Stimulated activated CD8-positive, alpha-beta memory T cell treated with anti-CD3 and anti-CD28 coated beads, Interleukin-2, amount 100 ng/mL, for 48 hours (primary cell): ENCODE measurements at places on chromosomes 11 and 22.

- DNase-seq: no peak
These were observed 4.4 kb upstream of the SYTL2 start for GRCh38 chr11:85815186-85815931.

- DNase-seq: no peak
These were observed 156.9 kb upstream of the HSD17B12 start for GRCh38 chr11:43523632-43524031.

GRCh38 chr11:30741039-30741550, 154.9 kb upstream of the MPPED2 start:
- DNase-seq: no peak

GRCh38 chr11:123174196-123175183, 20.6 kb downstream of the CLMP start:
- DNase-seq: no peak

GRCh38 chr11:117313091-117313490, 3.0 kb downstream of the BACE1 start:
- no peak for DNase-seq

DNA sequence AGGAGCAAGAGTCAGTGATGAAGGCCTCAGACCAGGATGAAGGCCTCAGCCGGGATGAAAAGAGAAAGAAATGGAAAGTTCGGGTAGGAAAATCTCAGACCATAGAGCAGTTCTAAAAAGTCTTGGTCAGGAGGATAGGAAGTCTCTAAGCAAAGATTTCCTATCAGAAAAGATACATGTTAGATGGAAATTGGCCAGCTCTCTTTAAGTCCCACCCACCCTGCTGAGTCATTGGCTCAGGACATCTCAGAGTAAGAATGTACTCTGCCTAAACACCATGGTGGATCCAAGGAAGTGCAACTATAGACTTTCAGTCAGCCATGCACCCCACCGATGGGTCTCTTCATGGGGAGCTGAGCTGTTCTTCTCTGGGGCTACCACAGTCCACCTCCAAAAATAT, 4.4 kb downstream of the OR8B3 start:
- no peak for DNase-seq

- no peak for DNase-seq
These were observed 2.5 kb upstream of the NCAM1 start for GRCh38 chr11:112958670-112959069.

DNA sequence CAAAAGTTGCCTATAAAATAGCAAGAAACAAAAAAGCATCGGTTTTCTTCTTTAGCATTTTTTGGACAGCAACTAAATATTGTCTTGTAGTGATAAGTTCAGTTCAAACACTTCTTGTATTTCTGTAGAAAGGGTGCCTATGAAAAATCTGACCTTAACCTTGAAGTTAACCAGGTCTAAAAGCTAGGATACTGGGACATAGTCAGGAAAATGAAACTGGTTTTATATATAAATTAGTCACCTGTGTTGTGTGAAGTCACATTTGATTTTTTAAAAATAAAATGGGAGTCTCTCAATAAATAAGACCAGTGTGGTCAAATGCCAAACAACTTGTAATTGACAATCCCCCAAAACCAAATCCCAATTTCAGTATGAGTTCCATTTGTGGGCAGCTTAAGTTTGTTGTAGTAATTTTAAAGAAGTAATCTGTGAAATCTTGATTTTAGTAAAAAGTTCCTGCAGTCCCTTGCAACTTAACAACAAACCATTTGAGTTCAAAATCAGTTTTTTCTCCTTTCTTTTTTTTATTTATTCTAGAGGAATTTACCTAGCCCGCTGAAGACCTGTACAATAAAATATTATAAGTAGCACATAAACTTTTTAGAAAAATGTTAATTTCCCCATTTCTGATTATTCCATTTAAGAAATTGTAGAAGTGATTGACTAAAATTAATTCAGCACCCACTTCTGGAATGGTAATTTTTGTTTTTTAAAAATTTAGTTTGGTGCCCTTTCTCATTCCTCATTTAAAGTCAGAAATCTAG, 84.5 kb upstream of the PPARA start:
- no peak for DNase-seq

GRCh38 chr11:73359930-73360742, 16.1 kb upstream of the RELT start:
- peak; percentile 20 for DNase-seq

- DNase-seq: peak; percentile 43
These were observed 40.3 kb downstream of the BUD13 start for GRCh38 chr11:116732271-116733042.

GRCh38 chr11:17267576-17267975, 9.0 kb upstream of the NUCB2 start:
- DNase-seq: no peak

- no peak for DNase-seq
These were observed 721.2 kb downstream of the ETS1 start for GRCh38 chr11:127866109-127866508.

- DNase-seq: no peak
These were observed 7.9 kb downstream of the NCF4 start for GRCh38 chr22:36868546-36869181.

- DNase-seq: no peak
These were observed 150.6 kb downstream of the DSCAML1 start for GRCh38 chr11:117646411-117646810.

DNA sequence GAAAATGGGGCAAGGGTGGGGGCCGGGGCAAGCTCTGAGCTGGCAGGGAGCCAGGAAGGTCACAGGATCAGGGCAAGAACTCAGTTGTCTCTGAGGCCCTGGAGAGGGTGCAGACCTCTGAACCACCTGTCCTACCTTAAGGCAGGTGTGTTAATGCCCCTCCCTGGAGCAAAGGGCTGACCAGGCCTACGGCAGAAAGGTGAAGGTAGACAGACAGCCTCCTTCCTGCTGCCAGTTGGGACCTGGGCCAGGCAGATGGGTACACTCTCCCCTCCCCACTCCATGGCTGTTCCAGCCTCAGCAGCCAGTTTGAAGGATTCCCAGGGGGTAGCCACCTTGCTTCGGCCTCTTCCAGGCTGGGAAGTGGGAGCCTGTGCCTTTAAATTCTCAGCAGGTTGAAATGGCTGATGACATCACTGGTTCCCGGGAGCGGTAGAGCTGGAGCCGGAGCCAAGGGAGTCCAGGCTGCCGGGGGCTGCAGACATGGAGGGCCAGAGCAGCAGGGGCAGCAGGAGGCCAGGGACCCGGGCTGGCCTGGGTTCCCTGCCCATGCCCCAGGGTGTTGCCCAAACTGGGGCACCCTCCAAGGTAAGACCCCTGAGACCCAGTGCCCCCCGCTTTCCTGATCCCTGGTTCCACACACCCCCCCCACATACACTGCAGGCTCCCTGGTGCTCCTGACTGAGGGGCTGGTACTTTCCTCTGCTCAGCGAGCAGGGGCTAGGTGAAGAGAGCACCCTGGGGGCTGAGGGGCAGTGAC, at the start of gene INPP5J:
Gene INPP5J, plus strand, starts transcription at position 435 of the 760 bp plus-strand sequence. Its CDS starts 49 bp downstream, at position 484.
- no peak for DNase-seq

DNA sequence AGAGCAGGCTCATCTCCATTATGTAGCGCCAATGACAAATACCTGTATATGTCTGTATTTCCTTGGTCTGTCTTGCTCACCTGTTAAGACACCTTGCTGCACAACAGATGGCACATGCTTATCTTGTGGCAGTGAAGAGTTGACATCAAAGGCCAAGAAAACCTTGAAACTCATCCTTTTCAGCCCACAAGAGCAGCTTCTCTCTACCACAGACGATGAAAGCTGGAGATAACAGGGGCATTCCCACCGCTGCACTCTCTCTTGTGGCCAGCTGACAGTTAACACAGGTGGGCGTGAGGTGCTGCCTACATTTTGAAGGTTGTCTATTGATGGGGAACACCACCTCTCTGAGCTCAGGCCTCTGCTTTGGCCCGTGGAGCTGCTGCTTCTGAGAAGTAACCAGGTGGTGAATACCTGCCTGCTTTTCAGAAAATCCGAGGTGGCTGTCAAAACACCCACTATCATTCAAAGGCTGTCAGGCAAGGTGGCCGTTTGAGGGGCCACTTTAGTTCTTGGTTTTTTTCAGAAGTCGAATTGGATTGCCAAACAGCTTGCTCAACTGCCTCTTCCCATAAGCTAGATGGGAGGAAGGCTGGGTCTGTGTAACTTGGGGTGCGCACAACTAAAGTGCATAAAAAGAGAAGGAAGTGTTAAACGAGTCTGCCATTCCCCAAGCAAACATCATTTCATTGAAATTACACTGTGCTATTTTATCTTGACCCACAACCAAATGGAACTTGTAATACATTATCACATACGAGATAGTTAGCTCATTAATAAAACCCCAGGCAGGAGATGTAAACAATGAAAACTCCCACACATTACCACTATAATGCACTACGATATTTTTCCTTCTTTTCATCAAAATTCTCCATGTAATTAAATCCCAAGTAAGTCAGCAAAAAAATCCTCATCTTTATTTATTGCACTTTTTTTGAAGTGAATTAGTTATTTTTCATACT, 87.1 kb upstream of the RAG2 start:
- DNase-seq: peak; percentile 13

DNA sequence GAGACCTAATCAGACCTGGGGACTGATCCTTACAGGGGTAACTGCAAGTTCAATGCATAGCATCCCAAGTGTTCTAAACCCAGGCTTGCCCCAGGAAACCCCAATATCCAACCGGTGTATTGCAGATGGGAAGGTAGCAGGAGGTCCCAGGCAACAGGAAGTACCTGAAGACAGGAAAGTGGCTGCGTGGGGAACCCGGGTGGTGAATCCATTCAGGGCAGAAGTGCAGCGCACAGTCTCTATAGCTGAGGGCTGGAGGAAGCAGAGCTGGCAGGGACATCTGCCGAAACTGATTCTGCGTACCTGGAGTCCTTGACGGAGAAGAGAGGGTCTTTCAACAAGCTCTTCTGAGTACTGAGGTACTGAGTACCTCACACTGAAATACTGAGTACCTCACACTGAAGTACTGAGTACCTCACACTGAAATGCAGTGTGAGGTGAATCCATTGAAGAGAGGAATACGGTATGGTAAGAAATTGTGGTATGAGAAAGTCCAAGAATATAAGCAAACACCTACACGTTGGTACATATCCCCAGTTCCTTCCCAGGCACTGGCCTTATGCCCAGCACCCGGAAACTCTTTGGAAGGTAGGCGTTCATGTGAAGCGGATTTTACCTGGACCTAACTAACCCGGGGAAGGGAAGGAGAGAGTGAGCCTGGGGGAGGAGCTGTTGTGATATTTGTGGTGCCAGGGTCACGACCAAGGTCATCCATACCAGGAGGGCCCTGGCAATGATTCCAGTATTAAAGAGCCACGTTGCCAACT, 20.1 kb downstream of the SCN4B start:
- no peak for DNase-seq

GRCh38 chr11:117303646-117304315, 12.3 kb downstream of the BACE1 start:
- DNase-seq: no peak

DNA sequence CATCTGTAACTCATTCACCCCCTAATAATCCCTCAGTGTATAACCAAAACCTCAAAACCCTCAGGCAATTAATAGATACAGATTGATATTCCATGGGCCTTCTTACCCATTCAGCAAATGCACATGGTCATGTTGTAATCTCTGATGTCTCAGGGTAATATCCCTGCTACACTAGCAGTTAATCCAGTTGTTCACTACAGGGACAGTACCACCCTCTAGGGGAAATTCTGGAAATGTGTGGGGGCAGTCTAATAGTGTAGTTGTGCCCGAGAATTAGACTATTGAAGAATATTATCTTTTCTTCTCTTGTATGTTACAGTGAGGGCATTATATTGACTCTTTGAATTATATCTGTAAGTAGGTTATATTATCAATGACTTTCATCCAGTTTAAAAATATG, 175.4 kb downstream of the CWF19L2 start:
- DNase-seq: no peak

GRCh38 chr22:41075946-41076345, 16.4 kb upstream of the EP300 start:
- no peak for DNase-seq

DNA sequence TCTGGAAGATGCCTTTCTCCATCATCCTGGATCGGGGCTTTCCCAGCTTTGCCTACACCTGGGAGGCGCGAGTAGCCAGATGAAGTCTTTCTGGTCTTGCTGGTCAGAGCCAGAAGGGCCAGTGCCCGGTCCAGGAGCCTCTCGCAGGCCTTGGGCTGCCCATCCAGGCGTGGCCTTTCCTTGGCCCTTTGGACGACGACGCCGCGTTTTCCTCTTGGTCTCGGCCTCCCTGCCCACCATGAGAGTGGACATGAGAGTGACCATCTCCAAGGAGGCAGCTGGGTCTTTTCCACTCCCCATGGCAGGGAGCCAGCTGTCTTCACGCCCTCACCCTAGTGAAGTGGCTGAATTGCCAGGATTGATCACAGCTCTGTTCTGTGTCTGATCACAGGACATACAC, 3.5 kb downstream of the PTDSS2 start:
- no peak for DNase-seq

DNA sequence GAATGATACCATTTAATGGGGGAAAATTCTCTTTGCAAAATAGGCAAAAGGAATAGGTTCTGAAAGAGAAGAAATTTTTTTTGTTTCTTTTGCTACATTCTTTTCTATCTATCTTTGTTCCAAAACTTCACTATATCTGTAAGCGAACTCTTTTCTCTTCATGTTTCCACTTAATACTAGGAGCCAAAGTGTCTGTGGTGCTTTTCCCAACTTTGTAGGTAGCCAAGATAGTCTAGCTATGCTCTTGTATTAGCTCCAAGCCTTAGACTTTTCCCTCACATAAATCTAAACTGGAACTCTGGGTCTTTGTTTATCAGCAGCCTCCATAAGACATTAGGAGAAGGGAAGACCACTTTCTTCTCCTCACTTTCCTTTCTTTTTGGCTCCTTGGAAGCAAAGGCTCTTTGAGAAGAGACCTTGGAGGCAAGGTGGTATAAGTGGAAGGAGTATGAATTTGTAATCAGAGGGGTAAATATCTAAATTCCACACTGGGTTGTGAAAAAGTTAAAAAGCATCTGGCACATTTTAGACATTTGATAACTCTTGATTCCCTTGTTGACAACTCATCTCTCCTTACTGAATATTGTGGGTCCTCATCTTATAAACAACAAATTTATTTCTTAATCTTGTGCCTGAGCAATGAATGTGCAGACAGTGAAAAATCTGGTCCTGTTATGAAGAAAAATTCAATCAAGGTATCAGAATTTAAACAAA, 130.0 kb downstream of the EHF start:
- DNase-seq: no peak

- no peak for DNase-seq
These were observed 4.3 kb downstream of the SBF1 start for GRCh38 chr22:50470491-50470890.

DNA sequence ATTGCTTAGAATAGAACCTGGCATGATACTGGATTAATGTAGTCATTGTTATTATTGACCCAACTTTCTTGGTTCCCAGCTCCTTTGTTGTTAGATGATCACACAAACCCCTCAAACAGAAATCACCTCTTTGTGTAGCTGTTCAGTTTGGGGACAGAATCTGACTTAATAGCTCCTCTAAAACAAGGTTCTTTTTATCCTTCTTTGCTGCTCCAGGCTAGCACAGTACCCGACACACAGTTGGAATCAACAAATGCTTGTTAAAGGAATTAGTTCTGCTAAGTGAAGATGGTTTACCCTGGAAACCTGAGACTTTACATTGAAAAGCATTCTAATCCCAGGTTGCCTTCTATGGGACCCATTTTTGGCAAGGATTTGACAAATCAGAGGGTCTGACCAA, 43.9 kb downstream of the GAB2 start:
- no peak for DNase-seq

- DNase-seq: no peak
These were observed 8.1 kb downstream of the OR6M1 start for GRCh38 chr11:123798079-123798478.
